ENCODE measurements at places on chromosomes 4 and X. TPM values are rescaled to one million over a fixed set of nuclear protein-coding genes. Genes with fewer than 3 reads are reported as not detected.

DNA sequence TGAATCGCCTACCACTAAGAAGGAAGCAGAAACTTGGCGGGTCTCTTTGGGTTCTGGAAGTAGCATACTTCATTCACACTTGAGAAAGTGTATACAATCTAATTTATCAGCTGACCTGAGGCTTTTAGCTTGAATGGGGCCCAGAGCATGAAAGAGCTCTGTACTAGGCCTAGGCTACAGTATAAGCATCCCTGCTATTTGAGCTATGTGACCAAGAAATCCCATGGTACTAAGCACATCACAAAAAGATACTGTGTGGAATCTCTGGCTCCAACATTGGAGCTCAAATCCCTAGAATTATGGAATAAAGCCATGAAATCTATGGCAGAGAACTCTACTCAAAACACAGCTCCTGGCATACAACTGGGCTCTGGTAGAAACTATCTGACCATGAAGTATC lies 43.9 kb upstream of the CCDC149 start:
- no peak for DNase-seq

- no peak for DNase-seq
These were observed 108.5 kb downstream of the ZNF330 start for GRCh38 chr4:141329174-141329569.

DNA sequence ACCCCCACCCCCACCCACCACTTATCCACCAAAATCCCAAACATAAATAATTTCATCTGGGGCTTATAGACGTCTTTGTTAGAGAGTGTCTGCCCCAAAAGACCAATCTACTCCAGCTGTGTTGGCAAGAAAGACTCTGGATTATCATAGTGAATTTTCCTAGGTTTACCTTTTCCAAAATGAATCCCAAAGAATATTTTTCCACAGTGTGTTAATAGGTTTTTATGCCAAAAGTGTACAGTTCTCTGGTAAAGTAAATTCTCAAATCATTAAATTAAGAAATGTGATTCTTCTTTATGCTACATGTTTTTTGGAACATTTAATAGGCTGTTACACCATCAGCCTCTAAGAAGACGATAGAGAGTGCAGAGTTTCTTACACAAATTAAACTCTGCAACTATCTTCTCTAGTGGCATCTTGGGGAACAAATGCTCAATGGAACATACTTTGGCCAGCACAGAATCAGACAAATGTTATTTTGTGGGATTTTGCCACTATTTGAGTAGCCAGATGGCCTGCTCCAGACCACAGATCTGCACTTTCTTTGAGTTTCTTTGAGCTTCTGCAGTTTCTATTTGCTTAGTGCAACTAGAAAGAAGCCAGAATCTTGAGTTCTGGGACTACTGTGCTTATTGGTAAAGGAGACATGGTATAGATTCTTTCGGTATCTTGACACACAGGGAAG lies 206.0 kb downstream of the KIT start:
- no peak for DNase-seq

- no peak for DNase-seq
These were observed 562.2 kb downstream of the ZIC3 start for GRCh38 chrX:138128027-138128671.

GRCh38 chr4:654871-655463 lies 19.1 kb downstream of the ATP5ME start:
- DNase-seq = no peak

DNA sequence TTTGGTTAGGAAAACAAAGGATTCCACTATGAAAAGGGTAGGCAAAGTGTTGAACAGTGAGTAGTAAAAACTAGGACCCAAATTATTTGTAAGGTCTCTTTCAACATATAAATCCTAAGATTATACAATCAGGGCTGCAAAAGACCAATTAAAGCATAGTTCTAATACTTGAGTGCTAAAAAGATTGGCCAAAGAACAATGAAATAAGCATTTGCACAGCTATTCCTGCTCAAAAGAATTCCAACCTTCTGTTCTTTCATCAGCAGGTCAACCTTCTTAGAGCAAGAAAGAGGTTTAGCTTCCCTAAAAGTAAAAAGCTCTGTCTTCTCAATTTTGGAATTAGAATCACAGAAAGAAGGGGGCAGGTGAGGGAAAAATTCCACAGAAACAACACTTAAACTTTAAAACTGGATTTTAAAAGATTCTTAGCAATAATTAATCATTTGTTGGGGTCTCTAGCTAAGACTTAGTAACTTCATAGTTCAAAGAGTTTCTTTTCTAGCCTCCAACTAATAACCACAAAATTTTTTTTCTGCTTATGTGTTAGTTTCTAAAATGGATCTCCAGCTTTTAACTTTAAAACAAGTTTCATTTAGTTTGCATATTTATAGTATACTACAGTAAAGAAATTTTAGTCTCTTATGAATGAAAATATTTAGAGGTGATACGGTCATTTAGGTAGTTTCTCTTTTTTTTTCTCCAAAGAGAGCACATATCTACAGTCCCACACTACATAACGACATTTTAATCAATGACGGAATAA lies 16.3 kb downstream of the TSPAN5 start:
- no peak for DNase-seq

FAM47E gene
- total RNA-seq = not detected

HSD17B13 gene
- total RNA-seq = 0.60 TPM

PRR32 gene
- total RNA-seq = not detected

DNA sequence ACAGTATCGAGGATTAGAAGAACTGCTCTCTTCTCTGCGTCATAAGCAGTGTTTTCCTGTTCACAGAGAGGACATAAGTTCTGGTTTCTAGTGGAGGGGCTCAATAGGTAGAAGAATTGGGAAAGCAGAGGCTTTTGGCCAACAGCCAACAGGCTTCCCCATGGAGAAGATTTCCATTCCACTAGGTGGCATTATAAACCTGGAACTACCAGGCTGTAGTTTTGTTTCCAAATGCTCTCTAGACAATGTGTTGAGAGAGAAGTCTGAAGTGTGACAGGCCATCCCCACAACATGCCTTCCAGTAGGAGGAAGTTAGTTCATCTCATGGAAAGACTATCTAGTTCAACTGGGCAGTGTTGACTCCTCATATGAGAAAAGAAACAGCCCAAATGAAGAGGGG lies 63.8 kb upstream of the ANXA10 start:
- no peak for DNase-seq

HSFX1 gene
- 1.8 TPM for total RNA-seq

DNA sequence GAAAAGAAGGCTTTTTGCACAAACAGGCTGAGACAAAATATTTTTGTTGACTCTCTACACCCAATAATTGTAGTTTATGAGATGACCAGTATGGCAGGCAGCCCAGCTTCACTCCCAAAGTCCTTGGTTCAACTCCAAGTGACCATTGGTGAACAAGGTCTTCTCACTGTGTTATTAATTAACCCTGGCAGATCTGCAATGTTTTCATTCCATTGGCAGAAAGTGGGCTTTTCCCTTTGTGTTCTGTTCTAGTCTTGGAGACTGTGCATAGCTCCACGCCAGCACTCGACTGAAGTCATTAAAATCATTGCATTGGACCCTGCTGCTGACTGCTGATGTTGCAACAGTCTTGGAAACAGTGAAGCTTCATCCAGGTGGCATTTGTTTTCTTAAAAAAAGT lies 277.3 kb upstream of the HAND2 start:
- DNase-seq = no peak

GRCh38 chrX:77875372-77875771 lies 19.9 kb downstream of the MAGT1 start:
- no peak for DNase-seq

RAB41 gene
- total RNA-seq = not detected

DNA sequence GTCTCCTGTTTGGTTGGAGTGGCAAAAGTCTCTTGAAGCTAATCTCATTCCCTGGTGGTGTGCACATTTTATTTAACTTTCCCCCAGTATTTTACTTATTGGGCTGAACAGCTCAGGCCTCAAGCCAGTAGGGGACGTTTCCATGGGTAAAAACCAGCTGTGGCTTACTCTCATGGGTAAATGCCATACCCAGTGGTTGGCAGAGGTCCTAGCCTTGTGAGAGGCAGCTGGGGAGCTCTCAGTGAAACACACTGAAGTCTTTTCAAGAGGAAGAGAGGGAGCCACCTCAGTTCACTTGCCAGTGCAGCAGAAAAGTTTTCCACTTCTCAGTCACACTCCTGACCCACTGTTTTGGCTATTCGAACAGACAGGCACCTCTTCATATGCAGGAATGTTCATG lies 1964.2 kb downstream of the ARAP2 start:
- DNase-seq = no peak

All from T-cell (primary cell).